ENCODE measurements at places on chromosomes 5 and 9. TPM values are rescaled to one million over a fixed set of nuclear protein-coding genes. Genes with fewer than 3 reads are reported as not detected.

The CAMK2A gene
- total RNA-seq: 13.8 TPM

The LCN15 gene
- not detected for total RNA-seq

The KIAA1958 gene
- total RNA-seq: 31.6 TPM

The SOX30 gene
- not detected for total RNA-seq

The TAF11L14 gene
- total RNA-seq: not detected

The KIF27 gene
- total RNA-seq: 18.8 TPM

The ECM2 gene
- total RNA-seq: 2.2 TPM

The NEURL1B gene
- 26.6 TPM for total RNA-seq

The HTR1A gene
- 18.5 TPM for total RNA-seq

The STK32A gene
- 7.8 TPM for total RNA-seq

The PCDHB11 gene
- 24.1 TPM for total RNA-seq

The LCN2 gene
- total RNA-seq: not detected

The PCDHB15 gene
- total RNA-seq: 32.9 TPM

The HEXB gene
- total RNA-seq: 25.4 TPM

The CCDC183 gene
- total RNA-seq: 6.3 TPM

The PCDHB12 gene
- 36.9 TPM for total RNA-seq

All from parietal lobe (tissue), 2 donors.